ENCODE measurements at places on chromosomes 12 and 14.

DNA sequence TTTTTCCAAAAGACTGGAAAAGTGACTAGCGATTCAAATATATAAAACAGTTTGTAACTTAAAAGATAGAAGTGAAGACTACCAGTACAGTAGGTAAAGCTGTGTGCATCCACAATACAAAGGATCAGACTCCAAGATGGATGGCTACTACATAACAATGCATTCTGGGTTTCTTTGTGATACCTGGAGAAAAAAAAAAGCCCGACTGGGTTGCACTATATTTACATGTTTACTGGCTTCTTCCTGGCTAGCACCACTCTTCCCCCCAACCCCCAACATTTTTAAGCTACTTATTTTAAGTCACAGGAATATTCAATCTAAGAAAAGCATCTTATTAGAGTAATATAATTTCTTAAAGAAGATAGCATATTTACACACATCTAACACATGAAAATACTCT lies 61.1 kb upstream of the SINHCAF start:
- no peak for DNase-seq

GRCh38 chr14:65482757-65483438 lies 70.4 kb downstream of the FUT8 start:
- DNase-seq, result no peak

DNA sequence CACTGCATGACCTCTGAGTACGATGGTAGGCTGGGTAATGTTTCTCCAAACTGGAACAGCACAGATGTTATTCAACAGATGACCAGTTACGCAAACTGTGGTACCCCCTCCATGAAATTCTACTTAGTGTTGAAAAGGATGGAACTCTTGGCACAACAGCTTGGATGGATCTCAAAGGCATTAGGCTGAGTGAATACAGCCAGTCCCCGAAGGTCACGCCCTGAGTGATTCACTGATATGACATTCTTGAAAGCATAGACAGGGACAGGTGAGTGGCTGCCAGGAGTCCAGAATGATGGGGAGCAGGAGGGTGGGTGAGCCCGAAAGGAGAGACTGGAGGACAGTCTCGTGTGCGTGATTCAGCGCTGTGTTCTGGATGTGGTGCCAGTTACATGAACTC lies 187.5 kb upstream of the TMEM132C start:
- DNase-seq, result no peak

DNA sequence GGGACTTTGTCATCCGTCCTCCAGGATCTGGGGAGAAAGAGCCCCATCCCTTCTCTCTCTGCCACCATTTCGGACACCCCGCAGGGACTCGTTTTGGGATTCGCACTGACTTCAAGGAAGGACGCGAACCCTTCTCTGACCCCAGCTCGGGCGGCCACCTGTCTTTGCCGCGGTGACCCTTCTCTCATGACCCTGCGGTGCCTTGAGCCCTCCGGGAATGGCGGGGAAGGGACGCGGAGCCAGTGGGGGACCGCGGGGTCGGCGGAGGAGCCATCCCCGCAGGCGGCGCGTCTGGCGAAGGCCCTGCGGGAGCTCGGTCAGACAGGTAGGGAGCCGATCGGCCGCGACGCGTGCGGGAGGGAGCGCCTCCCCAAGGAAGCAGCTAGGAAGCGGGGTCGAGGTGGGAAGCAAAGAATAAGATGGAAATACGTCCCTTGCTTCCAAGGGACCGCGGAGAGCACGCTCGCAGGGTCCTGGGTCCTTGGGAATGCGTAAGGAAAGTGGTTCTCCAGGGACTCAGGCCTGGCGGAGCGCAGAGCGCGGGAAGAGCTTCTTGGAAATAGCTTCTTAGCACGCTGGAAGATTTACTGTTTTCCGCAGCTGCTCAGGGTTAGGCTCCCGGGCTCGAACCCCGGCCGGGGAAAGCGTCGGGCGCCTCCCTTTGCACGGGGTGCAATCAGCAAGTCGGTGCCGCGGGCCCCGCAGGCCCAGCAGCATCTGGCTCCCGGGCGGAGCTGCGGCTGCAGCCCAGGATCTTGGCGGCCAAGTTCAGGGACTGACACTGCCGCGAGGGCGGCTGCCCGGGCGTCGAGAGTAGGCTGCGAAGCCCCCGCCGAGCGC lies 457 bp downstream of the SOCS2 start:
- DNase-seq, result no peak

GRCh38 chr12:56158926-56159461 lies 835 bp downstream of the MYL6 start:
- DNase-seq, result peak; percentile 31

- no peak for DNase-seq
Measured at GRCh38 chr14:28761438-28762291, 4.9 kb upstream of the FOXG1 start.

DNA sequence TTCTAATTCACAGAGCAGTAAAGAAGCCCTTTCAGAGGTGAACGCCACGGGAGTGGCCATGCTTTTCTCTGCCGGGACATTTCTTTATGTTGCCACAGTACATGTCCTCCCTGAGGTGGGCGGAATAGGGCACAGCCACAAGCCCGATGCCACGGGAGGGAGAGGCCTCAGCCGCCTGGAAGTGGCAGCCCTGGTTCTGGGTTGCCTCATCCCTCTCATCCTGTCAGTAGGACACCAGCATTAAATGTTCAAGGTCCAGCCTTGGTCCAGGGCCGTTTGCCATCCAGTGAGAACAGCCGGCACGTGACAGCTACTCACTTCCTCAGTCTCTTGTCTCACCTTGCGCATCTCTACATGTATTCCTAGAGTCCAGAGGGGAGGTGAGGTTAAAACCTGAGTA lies 26.2 kb upstream of the PLEKHD1 start:
- no peak for DNase-seq

DNA sequence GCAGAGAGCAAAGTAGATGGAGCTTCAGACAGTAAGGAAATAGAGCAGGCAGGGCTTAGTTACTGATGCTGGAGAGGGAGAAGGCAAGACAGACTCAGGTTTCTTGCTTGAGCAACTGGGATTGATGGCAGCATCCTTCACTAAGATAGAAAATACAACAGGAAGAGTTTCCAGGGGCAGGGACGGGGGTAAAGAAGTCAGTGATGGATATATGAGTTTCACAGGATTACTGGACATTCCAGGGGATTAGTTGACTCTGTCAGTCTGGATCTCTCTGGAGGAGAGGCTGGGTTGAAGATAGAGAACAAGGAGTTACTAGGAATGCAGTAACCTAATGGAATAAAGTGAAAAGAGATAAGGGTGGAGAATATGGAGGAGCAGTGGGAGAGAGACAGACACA lies 74.5 kb upstream of the ATF1 start:
- peak; percentile 52 for DNase-seq

DNA sequence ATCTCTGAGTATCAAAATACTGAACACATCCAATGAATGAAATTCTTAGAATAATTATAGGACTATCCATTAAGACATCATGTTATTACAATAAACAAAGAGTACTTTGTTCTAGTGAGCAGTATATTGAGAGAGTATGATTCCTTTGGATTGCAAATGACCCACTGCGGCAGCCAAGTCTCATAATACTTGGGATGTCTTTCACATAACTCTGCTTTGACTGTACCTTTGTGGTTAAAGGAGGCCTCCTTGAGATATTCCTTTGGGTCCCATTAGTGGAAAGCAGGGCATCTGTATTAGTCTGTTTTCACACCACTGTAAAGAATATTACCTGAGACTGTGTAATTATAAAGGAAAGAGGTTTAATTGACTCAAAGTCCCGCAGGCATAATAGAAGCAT lies 593.8 kb downstream of the TRHDE start:
- DNase-seq, result peak; percentile 16
